ENCODE measurements at places on chromosomes 7 and 10.

- no peak for DNase-seq
These were observed 124.1 kb upstream of the TEX47 start for GRCh38 chr7:88919478-88920131.

GRCh38 chr10:29794776-29795611 lies 160.2 kb upstream of the SVIL start:
- DNase-seq: no peak

DNA sequence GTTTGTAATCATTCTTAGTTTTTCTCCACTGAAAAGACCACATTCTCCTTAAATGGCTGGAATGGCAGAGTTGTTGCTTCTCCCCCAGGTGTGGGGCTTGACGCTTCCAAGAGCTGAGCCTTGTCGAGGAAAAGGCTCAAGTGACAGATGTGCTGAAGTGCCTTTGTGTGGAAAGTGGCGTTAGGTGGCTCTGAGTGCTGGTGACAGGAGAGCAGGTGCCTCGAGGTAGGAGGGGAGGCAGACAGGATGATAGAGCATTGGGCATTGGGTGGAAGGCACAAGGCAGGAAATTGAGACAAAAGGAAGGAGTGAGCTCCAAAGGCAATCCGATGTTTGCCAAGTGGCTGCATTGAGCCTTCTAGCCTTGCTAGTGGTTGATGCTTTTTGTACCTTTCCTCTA lies 6.7 kb downstream of the KIAA1217 start:
- no peak for DNase-seq

GRCh38 chr7:74029991-74030415 lies 2.0 kb downstream of the ELN start:
- DNase-seq: no peak

- no peak for DNase-seq
These were observed 23.7 kb downstream of the BTBD16 start for GRCh38 chr10:122294511-122295450.

GRCh38 chr10:50490241-50490640 lies 133.5 kb downstream of the SGMS1 start:
- no peak for DNase-seq

DNA sequence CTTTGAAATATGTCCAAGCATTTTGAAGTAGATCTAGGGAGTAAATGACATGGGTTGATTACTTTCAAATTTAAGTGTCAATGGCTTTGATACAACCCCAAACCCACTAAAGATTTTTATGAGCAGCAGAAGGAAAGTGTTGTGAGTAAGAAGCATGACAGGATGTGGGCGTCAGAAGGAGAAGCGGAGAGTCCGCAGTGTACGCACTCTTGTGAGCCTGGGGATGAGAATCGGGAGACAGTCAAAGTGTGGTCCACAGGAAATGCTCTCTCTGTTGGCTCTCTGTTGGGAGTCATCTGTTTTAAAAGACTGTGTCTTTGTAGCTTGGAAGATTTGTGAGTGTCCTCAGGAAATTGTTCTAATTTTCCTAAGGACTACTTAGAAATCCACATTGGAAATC lies 629.8 kb upstream of the ADARB2 start:
- DNase-seq: no peak

GRCh38 chr10:13743101-13743693 lies 156.4 kb downstream of the PRPF18 start:
- peak; percentile 39 for DNase-seq

- DNase-seq: peak; percentile 91
These were observed 10.8 kb downstream of the LFNG start for GRCh38 chr7:2530071-2530987.

GRCh38 chr10:5762531-5762930 lies 50.7 kb downstream of the GDI2 start:
- no peak for DNase-seq

- no peak for DNase-seq
These were observed 6.3 kb upstream of the CD36 start for GRCh38 chr7:80632139-80632538.

- no peak for DNase-seq
These were observed 305.6 kb downstream of the RPS24 start for GRCh38 chr10:78339251-78339650.

- no peak for DNase-seq
These were observed 5.0 kb upstream of the AQP1 start for GRCh38 chr7:30906515-30907240.

DNA sequence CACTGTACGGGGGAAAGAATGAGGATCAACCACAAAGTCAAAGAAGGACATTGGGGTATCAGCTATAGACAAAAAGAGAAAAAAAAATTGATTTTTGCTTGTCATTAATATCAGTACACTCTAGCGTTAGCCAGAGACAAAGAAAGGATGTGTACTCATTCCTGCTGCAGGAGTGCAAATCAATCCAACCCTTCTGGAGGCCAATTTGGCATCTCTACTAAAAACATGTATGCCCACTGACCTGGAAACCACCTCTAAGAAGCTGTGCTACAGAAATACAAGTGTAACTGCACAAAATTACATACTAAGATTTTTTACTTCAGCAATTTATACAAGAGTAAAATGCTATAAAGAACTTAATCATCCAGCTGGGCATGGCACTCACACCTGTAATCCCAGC lies 13.6 kb downstream of the NSMCE4A start:
- DNase-seq: no peak

GRCh38 chr7:56086761-56087160 lies 6.0 kb downstream of the PHKG1 start:
- no peak for DNase-seq

GRCh38 chr10:130042381-130042780 lies 68.2 kb downstream of the C10orf143 start:
- no peak for DNase-seq

DNA sequence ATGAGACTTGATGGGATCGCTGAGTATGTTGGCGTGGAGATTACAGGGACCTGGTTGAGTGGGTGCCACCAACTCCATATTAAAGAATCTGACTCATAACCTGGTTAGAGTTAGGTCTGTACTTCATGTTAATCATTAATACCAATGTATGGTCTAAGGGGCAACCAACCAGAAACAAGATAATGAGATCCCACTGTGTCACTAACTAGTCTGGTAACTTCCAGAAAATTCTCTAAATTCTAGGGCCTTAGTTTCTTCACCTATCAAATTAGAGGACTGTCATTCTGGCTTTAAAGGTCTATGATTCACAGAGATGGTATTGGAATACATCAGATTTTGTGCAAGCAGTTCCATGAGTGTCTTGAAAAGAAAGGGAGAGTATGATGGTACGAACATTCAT lies 102.2 kb downstream of the SNX10 start:
- no peak for DNase-seq

GRCh38 chr10:93261089-93261488 lies 187.4 kb downstream of the CYP26A1 start:
- no peak for DNase-seq

GRCh38 chr7:90409667-90410066 lies 6.4 kb downstream of the CLDN12 start:
- DNase-seq: no peak

GRCh38 chr7:149109969-149110368 lies 16.2 kb downstream of the ZNF425 start:
- no peak for DNase-seq

DNA sequence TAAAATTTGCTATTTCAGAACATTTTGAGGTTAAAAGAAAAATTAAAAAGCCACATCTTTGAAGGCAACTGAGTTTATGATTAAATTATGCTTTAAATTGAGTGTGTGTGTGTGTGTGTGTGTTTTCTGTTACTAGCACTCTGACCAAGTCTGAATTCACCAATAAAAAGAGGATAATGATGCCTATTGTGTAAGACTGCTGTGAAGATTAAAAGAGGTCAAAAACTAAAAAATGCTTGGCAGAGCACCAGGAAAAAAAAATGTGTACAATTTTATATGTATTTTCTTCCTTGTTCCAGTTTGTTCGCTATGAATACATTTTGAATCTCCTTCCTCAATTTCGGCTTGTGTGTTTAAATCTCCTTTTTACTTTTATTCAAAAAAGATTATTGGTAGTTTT lies 316.6 kb upstream of the MAGI2 start:
- no peak for DNase-seq

DNA sequence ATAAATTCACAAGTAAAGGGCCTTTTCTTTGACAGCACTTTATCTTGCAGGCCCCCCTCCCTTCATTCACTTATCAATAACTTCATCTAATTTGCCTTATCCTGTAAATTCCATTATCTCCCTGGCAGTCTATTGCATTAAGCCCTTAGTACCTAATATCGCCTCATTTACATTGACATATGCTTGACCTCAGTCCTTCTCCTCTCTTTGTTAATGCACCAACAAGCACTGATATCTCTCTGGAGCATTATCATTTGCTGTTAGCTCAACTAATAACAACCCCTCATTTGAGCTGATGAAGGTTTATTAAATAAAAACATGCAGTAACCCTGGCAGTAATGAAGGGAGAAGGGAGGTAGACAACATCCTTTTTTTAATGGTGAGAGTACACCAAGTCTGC lies 46.8 kb downstream of the EXOC4 start:
- DNase-seq: no peak

GRCh38 chr10:62185919-62186692 lies 82.5 kb downstream of the RTKN2 start:
- DNase-seq: peak; percentile 43

GRCh38 chr7:129914536-129915272 lies 38.1 kb downstream of the UBE2H start:
- DNase-seq: peak; percentile 25

DNA sequence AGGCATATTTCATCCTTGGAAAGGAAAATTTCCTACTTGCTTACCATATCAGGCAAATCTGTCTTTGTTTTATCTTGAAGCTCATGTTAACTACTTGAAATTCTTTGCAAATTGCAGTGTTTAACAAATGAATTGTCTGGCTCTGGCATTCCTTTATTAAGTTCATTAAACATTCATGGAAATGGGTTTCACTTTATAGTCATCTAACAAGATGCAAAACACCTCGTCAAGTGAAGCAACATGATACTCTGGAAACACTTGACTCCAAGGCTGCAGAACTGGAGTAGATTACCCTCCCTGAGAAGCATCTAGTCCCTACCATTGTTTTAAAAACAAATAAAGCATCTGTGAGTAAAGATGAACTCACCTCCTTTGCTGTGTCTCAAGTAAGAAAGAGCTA lies 1086.9 kb downstream of the NRG3 start:
- no peak for DNase-seq

GRCh38 chr7:101519324-101520023 lies 109.6 kb downstream of the MYL10 start:
- DNase-seq: no peak

- DNase-seq: no peak
These were observed 21.4 kb upstream of the MLXIPL start for GRCh38 chr7:73645643-73646174.

GRCh38 chr7:133484086-133484485 lies 231.2 kb downstream of the EXOC4 start:
- peak; percentile 72 for DNase-seq

DNA sequence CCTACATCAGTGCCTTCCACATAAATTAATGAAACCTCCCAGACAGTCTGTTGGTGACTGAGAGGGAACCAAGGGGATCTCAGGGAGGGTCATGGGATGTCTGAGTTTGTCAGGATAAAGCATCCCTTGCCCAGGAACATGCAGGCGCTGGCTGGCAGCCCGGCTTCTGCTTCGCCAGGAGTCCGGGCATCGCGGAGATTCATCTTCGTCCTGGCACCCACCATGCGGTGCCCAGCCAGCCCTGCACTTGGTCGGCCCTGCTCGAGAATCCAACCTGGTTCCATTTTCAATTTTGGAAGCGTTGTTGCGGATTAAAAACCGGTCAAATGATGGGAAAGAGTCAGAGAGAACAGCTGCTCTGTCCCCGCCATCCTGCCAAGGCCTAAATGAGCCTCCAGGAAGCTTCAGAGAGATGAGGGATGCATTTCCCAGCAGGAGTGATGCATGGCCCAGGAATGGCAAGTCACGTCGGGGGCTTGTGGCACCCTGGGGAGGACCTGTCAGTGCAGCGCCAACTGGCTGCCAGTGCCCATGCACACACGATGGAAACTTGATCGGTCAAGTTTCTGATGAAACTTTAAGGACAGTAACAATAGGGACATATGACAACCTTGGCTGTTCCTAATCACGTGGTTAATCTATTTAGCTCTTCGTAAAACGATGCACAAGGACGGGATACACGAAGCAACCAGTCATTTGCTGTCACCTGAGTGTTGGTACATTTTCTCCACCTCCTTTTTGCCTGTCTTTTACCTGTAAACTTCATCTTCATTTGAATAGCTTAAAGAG lies 260.8 kb upstream of the MKI67 start:
- no peak for DNase-seq

- no peak for DNase-seq
These were observed 56.9 kb upstream of the WNT16 start for GRCh38 chr7:121271916-121272315.

GRCh38 chr10:122054048-122055025 lies 65.4 kb downstream of the TACC2 start:
- peak; percentile 26 for DNase-seq

DNA sequence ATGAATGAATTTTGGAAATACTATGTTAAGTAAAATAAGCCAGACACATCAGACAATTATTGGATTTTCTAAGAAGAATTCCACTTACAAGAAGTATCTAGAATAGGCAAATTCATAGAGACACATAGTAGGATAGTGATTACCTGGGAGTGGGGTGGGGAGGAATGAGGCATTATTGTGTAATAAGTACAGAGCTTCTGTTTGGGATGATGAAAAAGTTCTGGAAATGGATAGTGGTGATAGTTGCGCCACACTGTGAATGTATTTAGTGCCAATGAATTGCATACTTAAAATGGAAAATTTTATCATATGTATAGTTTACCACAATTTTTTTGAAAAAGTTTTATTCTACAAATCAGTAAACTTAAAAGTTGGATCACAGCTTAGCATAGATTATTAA lies 297.2 kb upstream of the KAT6B start:
- DNase-seq: no peak

- DNase-seq: no peak
These were observed 155.0 kb downstream of the C7orf25 start for GRCh38 chr7:42756841-42757240.

DNA sequence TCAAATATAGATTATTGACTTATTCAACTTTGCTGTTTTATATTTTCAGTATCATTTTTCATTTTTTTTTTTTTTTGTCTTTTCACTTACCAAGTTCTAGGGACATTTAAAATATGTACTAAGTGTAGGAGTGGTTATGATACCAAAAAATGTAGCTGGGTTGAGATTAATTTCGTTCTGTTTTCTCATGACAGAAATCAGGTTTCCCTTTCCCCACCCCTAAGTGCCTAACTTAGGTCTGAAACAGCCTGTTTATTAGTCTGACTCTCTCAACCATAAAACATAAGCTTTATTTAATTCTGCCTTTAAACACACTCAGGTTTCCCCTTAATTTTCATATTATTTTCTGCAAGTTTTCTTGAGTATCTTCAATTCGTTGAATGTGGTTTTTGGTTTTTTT lies 22.1 kb downstream of the TMEM106B start:
- DNase-seq: no peak

DNA sequence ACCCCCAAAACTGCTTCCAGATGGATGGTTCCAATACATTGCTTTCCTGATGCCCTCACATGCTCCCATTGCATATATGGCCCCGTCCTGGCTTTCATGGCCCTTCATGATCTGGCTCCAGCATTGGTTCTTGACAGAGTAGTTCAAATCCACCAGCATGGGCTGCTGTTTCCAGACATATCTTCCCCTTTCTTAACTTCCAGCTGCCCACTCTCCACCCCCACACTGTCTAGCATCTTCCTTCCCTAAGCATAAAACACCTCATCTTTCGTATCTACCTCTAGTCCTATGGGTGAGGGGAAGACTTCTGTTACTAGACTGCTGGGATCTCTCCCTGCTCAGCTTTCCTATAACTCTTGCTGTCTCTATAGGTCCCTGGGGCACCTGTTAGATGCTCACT lies 13.2 kb upstream of the GOLGA7B start:
- DNase-seq: no peak

All from activated CD8-positive, alpha-beta T cell treated with anti-CD3 and anti-CD28 coated beads for 36 hours (primary cell).